ENCODE measurements at places on chromosomes 5 and 9.

- no peak for DNase-seq
These were observed 281.1 kb downstream of the FER start for GRCh38 chr5:109028608-109029299.

DNA sequence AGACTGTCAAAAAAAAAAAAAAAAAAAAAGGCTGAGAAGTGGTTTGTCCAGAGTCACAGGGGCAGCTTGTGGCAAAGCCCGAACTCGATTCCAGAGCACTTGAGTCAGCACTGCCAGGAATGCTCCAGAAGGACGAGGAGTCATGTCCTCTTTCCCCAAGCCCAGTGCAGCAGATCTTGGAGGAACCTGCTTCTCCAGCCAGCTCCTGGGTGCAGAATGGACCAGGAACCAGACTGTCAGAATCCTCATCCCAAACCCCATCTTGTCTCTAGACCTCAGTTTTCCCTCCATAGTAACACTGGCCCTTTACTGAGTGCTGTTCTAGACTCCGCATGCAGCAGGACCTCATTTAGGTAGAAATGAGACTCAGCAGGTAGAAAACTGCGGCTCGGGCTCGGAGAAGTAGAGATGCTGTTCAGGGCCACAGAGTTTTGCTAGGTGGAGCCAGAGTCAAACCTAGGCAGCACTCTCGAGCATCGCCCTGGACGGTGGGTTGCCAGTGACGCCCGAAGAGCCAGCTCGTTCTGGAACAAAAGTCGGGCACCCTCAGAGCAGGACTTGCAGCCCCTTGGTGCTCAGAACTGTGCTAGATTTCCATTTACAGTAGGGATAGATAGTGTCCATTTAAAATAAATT is 15.4 kb downstream of the CD74 start:
- DNase-seq: no peak

DNA sequence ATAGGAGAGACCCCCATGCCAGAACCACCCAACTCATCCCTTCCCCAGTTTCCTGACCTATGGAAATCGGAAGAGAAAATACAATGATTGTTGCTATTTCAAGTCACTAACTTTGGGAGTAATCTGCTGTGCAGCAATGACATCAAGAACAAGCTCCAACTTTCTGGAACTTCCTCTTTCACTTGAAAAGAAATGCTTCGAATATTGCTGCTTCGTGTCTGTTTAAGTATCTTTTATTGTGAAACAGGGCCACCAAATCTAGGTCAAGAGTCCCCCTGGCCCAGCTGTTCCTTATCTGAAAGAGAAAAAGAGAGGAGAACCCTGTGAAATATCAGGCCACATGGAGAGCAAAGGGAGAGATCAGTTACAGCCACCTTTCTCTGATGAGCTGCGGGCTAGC is 59.4 kb upstream of the DNAH5 start:
- no peak for DNase-seq

DNA sequence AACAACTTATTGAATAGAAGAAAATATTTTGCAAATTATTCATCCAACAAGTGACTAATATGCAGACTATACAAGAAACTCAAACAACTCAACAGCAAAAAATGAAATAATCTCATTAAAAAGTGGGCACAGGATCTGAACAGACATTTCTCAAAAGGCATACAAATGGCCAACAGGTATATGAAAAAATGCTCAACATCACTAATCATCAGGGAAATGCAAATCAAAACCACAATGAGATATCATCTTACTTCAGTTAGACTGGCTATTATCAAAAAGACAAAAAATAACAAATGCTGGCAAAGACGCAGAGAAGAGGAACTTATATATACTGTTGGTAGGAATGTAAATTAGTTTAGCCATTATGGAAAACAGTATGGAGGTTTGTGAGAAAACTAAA is 1.8 kb upstream of the AMACR start:
- no peak for DNase-seq

GRCh38 chr5:493119-493701 is 31.0 kb downstream of the SLC9A3 start:
- no peak for DNase-seq

- no peak for DNase-seq
These were observed 128.7 kb upstream of the PIK3R1 start for GRCh38 chr5:68086857-68087256.

DNA sequence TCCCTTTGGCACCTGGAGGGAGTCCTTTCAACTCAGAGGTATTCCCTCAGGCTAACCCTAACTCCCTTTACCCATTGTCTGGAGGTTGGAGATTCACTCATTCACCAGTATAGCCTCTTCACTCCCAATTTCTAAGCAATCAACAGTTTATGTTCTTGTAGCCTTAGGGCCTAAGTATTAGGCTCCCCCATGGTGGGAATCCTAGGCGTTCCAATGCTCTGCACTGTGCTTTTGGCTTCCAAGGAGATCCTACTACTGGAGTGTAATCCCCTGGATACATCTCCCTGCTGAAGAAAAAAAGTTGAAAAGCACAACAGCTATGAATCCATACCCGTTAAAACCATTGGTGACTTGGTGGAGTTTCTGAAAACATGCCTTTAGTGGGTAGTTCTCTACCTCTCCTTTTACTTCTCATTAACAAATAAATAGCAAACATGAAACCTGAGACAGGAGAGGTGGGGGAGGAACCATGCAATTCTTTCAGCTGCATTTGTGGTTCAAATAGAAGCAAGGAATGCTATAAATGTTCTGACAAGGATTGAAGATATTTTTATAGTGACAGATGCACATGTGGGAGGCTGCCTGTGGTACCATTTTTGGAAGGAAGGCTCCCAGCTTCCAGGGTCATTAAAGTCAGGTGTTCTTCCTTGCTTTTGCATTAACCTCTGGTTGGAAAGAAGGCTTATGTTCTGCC is 397.1 kb downstream of the DMAC1 start:
- DNase-seq: no peak

DNA sequence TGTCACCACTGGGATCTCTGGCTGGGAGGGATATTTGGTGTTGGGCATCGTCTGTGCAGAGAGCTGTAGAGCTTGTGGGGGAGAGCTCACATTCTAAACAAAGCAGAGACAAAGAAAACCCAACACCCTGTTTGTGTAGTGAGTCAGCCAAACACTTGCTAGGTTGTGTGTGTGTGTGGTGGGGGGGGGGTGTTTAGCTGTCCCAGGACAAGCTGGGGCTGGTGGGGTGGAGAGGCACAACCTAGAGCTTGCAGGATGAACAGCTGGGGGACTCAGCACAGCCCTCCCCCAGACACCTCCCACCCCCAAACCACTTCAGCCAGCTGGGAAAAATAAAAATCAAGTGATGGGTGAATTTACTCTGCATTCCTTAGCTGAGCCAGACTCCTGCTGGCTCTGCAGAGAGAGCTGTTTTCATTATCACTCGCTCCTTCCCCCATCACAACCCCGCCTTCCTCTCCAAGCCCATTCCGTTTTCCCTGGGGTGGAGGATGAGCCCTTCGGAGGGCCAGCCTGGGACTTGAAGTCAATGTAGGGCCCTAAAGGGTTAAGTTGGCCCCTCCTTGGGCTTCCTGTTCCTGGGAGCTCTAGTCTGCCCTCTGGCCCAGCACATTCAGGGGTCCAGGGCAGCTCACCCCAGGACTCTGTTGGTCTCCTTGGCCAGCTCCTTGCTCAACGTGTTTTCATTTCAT is 2.6 kb downstream of the OLFML2A start:
- peak; percentile 82 for DNase-seq

DNA sequence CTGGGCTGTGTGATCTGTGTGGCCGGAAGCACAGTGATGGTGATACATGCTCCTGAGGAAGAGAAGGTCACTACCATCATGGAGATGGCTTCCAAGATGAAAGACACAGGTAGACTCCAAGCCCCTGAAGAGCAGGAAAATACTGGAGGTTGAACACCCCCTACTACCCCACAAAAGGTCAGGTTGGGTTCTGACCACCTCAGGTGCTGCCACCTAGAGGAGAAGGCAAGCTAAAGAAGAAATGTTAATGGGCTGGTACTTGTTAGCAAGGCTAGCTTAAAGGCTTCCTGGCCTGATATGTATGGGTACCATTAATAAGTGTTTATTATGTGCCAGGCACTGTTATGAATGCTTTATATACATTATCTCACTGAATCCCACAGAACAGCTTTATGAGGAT is 11.7 kb downstream of the NIPAL4 start:
- no peak for DNase-seq

DNA sequence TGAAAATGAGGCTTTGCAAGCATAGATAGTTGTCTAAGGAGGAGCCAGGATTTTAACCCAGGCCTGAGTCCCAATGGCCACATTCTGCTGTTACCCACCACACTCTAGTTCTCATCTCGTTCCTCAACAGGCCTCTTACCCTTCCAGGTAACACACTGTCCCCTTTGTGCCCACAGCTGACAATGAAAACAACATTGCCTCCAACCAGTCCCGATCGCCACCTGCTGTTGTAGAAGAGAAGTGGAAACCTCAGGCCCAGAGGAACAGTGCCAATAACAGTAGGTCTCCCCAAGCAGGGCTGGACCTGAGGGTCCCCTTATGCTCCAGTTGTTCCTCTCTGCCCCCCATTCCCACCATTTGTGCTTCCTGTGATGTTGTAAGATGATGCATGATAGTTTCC is 30.4 kb downstream of the AMBP start:
- DNase-seq: peak; percentile 14

DNA sequence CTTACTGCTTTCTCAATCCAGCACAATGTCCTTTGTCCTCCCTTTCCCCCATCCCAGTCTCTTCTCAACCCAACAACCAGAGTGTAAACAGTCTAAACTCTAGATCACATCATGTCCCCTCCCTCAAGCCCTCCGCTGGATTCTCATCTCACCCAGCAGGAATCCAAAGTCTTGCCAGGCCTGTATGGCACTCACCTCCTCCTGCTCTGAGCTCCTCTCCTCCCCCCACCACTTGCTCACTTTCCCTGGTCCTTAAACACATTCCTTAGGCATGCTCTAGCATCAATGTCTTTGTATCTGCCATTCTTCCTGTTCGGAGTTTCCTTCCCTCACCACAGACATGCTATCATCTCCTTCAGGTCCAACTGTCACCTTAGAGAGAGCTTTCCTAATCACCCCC is 78.8 kb downstream of the NIPSNAP3B start:
- no peak for DNase-seq

DNA sequence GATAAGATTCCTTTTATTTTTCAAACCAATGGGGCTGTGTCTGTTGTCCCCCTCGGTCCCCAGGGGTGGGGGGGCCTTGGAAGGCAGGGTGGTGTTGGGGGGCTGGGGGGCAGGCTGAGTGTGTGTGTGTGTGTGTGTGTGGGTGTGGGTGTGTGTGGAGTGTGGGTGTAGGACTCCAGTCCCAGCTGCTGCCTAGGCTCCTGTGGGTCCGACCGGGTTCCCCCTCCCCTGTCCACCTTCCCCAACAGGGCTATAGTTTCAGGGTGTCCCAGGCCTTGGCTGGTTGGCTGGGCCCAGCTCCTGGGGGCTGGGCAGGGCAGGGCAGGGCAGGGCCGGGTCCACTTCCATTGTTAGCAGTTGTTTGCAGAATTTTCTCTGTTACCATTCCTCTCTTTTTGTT is 2.1 kb upstream of the NFX1 start:
- DNase-seq: no peak
